ENCODE measurements at places on chromosomes 12 and 14. TPM values are rescaled to one million over a fixed set of nuclear protein-coding genes. Genes with fewer than 3 reads are reported as not detected.

Gene WSCD2
- total RNA-seq, result not detected

Gene CCDC197
- not detected for total RNA-seq

Gene TTC9
- total RNA-seq, result 4.2 TPM

Gene RILPL1
- 17.4 TPM for total RNA-seq

Gene CLEC6A
- total RNA-seq, result not detected

Gene COX8C
- total RNA-seq, result not detected

Gene TRIM9
- total RNA-seq, result 9.8 TPM

Gene HOXC12
- total RNA-seq, result 6.1 TPM

Gene NAV3
- 8.9 TPM for total RNA-seq

Gene HAL
- 0.39 TPM for total RNA-seq

Gene PTCSC3
- total RNA-seq, result not detected

Gene ASPG
- total RNA-seq, result not detected

Gene MLEC
- 176 TPM for total RNA-seq

Gene SART3
- total RNA-seq, result 99.3 TPM

Gene STON2
- 13.4 TPM for total RNA-seq

Gene DPPA3
- not detected for total RNA-seq

Gene CD4
- total RNA-seq, result not detected

Gene WNT1
- not detected for total RNA-seq

Gene CACNA1C
- total RNA-seq, result 5.2 TPM

Gene SIX1
- total RNA-seq, result 25.0 TPM

Gene PELI2
- total RNA-seq, result 5.5 TPM

Gene PARP2
- 67.9 TPM for total RNA-seq

Gene TAS2R14
- 3.6 TPM for total RNA-seq

Gene MMP17
- total RNA-seq, result 14.9 TPM

Gene TULP3
- 55.6 TPM for total RNA-seq

Gene SLC38A4
- 0.42 TPM for total RNA-seq

Gene SSTR1
- 3.8 TPM for total RNA-seq

Gene CLEC2A
- total RNA-seq, result not detected

Gene TBX5
- total RNA-seq, result 2.1 TPM

Gene SERPINA3
- total RNA-seq, result 0.17 TPM

Gene CD163
- total RNA-seq, result not detected

Gene ANKS1B
- 1.1 TPM for total RNA-seq

Gene SYNDIG1L
- not detected for total RNA-seq
